Pulmonary artery endothelial cell (primary cell): ENCODE measurements at places on chromosomes 6 and 20.

- DNase-seq, result no peak
These were observed 4.0 kb upstream of the ZC3H12D start for GRCh38 chr6:149488815-149489214.

DNA sequence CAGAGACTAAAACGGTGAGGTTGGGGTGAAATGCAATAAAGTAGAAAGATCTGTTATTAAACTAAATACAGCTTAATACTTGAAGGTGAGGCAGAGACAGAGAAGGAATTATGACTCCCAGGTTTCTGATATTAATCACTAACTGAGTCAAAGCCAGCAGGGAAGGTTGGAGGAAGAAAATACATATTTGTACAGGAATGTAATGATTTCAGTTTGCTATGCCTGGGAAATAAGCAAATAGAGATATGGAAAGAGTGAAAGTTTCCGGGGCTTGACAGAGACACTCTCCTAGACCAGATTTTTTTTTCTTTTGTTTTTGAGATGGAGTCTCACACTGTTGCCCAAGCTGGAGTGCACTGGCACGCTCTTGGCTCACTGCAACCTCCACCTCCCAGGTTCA lies 76.8 kb downstream of the PTPRK start:
- DNase-seq, result no peak

DNA sequence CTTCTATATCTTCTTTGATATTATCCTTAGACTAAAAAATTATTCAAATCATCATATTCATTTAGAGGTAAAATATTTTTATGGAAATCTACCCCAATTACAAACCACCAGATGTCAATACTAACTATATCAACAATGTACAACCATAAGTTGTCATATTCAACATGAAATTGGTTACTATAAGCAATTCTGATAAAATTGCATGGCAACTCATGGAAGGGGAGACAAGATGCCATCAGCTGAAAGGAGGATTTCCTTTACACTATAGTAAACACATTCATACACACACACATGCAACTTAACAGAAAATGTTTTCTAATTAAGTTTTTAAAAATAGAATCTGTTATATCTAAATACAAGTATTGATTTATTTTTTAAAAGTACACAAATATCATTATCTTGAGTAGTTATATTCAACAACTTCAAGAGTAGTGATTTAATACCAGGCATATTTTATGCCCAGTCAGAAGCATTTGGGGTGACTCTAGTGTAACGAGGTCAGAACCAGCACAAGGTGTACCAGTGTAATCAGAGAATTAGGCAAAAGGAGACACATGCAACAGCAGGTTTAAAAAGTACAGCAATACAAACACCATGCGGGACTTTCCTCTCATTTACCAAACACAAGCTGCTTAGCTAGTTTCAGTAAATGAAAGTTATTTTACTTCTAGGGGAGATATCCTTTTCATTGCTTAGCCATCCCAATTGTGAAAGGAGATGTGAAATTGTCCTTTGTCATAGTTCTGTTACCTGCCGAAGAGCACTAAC lies 1.0 kb downstream of the FILIP1 start:
- DNase-seq, result no peak

GRCh38 chr6:142932889-142933288 lies 12.1 kb downstream of the HIVEP2 start:
- DNase-seq, result no peak

GRCh38 chr6:35583893-35584688 lies 71.4 kb upstream of the TULP1 start:
- DNase-seq, result no peak

- no peak for DNase-seq
These were observed 70.9 kb downstream of the GCLC start for GRCh38 chr6:53474010-53474409.

GRCh38 chr6:47094241-47094925 lies 52.3 kb upstream of the ADGRF1 start:
- DNase-seq, result peak; percentile 11

DNA sequence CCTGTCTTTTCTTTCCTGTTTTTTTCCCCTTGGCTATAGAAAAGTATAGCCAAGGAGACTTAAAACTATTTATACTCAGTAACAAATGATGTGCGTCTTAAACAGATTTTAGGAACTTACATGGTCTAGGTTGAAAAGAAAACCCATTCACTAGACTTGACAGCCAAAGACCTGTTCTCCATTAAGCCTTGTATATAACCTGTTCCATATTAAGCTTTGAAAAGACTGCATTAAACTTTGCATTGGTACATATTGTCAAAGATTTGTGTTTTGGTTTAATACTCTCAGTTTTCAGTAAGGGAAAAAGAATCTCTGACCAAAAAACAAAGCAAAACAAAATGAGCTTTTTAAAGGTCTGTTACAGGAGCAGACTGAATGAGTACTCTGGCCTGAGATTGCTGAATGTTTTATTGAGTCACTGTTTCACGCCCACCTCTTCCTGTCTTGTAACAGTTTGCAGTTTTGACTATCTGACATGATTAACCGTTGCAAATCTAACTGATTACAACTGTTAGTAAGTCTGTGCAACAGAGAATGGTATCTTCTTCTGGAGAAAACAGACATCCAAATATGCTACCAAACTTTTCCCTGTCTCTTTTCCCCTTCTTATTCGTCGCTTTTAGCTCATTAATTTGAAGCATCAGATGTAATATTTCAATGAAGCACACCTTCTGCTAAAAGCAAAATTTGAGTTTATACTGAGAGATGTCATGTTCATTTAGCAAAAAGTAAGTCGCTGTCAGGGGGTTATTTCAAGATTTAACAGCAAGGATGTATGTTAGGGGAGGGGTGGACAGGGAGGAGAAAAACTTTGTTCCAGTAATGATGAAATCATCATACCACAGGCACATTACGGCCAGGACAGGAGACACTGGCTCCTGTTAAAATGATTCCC lies 59.1 kb upstream of the SUPT3H start:
- no peak for DNase-seq

- DNase-seq, result no peak
These were observed 17.8 kb downstream of the DACT2 start for GRCh38 chr6:168301648-168302398.

DNA sequence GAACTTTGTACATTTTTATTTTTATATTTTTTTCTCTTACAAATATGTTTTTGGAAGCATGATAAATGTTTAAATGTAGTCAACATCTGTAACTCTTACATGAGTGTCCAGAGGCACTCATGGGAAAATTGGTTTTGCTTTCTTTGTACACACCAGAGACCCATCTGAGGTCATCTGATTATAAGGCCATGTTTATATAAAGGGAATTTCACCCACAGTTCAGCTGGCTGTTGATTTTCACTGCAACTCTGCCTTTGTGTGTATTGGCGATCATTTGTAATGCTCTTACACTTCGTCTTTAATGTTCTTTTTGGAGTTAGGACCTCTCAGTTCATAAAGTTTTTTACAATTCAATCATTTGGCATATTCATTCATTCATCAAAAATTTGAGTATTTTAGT lies 28.1 kb downstream of the RIOK1 start:
- DNase-seq, result no peak

DNA sequence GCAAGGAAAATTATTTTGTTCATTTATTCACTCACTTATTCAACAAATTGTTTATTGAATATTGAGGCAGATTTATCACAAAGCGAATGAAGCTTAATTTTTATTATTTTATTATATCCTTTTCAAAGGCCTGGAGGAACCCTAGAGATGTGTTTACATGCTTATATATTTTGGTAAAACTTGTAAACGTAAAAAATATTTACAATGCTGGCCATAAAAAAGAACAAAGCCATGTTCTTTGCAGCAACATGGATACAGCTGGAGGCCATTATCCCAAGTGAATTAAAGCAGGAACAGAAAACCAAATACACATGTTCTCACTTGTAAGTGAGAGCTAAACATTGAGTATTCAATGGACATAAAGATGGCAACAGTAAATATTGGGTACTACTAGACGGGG lies 58.8 kb downstream of the ELOVL4 start:
- no peak for DNase-seq

DNA sequence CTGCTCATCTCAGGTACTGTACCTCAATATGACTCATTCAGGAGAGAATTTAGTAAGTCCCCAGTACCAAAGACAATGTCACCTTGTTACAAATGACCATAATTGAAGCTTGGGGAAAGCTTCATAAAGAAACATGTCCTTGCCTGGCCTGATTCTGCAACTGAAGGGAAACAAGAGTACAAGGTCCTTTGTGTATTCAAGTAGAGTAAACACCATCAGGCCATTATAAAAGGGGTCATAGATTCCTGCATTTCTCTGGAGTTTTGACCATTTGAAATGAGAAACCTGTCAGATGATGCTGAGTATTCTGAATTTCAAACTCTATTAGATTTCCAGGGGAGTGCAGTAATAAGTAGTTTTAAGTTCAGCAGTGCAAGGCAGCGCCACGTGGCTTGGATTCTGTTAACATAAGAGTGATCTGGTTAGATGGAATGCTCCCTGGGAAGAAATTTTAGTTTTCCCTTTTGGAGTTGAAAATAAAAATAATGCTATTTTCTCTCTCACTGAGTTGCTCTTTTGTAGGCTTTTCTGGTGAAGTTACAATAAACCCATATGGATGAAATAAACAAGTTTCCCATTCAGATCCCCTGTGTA lies 1054.3 kb downstream of the EPHA7 start:
- DNase-seq, result no peak

DNA sequence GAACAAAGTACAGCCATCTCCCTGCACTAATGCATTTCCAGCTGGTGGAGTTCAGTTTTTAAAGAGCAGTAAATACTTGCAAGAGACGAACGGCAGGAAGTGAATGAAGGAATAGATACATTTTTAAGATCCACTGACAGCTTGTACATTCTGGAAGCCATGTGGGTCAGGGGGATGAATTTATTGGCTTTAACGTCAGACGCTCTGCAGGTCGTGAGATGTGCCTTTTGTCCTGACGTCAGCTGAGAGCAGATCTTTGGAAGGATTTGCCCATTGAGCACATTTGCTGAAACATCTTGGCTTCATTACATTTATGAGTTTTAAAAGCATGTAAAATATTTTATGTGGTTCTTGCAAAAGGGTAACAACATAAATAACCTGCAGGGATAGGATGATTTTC lies 29.5 kb upstream of the SALL4 start:
- DNase-seq, result no peak

GRCh38 chr6:166555086-166555485 lies 31.4 kb downstream of the RAMACL start:
- no peak for DNase-seq

GRCh38 chr6:116971959-116972358 lies 94.9 kb downstream of the RFX6 start:
- no peak for DNase-seq

- DNase-seq, result no peak
These were observed 138.1 kb downstream of the FNDC1 start for GRCh38 chr6:159307246-159307790.

GRCh38 chr20:14488212-14488611 lies 150.8 kb upstream of the FLRT3 start:
- DNase-seq, result no peak

- DNase-seq, result no peak
These were observed 30.9 kb upstream of the RAB23 start for GRCh38 chr6:57252975-57253374.

DNA sequence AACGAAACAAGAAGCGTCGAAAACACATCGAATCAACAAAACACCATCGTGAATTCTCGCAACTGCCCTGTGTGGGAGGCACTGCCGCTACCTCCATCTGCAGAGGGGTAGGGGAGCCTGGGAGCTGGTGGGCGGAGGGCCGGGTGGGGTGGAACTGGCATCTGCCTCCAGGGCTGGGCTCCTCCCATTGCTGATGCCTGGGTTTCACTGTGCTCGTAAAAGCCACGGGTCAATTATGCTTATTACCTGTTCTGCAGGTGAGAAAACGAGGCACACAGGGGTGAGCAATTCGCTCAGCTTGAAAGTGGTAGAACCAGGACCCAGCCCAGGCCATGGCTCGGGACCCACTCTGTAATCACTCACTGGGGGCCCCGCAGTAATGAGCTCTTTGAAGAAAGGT lies 16.5 kb upstream of the SULF2 start:
- DNase-seq, result no peak

GRCh38 chr20:19249106-19249879 lies 36.9 kb downstream of the SLC24A3 start:
- DNase-seq, result no peak

GRCh38 chr20:53901064-53901463 lies 169.3 kb downstream of the BCAS1 start:
- no peak for DNase-seq

GRCh38 chr20:2891343-2891742 lies 18.1 kb downstream of the PTPRA start:
- no peak for DNase-seq

GRCh38 chr6:33276864-33277662 lies at the start of gene B3GALT4:
Gene B3GALT4 (plus strand): TSS chr6:33277123. CDS start chr6:33277420, 297 bp downstream.
- DNase-seq, result no peak

GRCh38 chr20:63253065-63253437 lies 1.2 kb downstream of the NKAIN4 start:
- DNase-seq, result no peak

- DNase-seq, result no peak
These were observed 263.9 kb downstream of the PHF3 start for GRCh38 chr6:63899550-63899949.

DNA sequence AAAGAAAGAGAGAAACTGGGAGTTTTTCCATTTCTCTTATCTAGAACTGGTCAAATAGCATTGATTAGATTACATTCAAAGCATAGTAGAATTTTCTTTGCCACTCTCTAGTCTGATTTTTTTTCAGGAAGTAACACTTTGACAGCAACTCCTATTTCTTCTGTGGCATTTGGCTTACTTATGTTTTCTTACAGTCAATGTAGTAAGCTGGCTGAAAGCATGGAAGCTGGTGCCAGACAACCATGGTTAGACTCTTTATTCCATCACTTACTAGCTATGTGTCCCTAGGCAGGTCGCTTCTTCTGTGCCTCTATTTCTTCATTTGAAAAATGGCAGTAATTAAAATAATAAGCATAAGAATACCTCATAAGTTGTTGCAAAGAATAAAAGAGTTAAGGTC lies 54.2 kb upstream of the OPRM1 start:
- DNase-seq, result no peak

- DNase-seq, result peak; percentile 66
These were observed 56.8 kb downstream of the KCNS1 start for GRCh38 chr20:45044084-45044573.
